NCI-H1930 (cell line): ENCODE measurements at places on chromosomes 2 and 18.
A peak's percentile ranks its signal among the peaks of the same experiment; 100 is the strongest.

DNA sequence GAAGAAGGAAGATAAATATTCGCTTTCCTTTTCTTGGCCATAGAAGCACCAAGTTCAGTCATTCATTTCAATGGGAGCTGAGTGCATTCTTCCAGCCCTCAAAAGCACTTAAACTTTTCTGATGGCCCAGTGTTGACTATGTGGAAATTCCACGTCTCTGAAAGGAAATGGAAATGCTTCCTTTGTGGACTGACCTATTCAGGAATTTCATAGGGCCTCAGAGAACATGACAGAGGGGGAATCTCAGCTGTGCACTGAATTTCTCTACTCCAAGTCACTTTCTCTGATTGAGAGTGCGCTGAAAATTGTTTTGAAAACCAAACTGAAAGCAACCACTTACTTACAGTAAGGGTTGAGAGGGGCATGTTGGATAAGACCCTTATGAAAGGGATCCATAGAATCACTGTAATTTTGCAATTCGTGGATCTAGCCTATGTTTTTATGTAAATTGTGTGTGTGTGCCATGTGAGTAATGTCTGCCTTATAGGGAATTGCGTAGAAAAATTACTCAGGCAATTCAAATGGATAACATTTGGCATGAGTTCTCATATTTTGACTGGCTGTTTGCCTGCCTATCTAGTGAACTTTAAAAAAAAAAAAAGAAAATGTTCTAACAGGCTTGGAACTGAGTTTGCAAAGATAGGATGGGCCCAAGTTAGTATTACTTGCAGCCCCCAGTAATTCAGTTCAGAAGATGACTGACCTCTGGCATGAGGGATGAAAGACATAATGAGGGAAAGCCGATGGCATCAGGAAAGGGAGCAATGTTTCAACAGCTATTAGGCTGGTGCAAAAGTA lies 437.0 kb downstream of the PTPRM start:
- no peak for DNase-seq

DNA sequence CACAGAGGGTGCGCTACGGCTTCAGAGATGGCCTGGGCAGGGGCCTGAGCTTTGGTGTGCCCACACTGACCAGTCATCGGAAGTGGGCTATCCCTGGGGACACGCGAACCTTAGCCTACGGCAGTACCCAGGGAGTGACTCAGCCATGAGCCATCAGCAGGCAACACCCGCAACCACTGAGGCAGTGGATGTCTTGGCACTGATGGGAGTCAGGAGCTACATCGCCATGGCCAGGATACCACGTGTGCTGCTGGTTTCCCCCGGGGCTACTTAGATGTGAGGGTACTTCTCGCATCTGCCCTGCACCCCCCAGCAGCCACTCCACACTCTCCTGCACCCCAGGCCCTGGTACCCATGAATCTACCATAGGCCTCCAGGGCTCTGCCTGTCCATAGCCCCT lies 12.8 kb upstream of the HPCAL1 start:
- DNase-seq = no peak

DNA sequence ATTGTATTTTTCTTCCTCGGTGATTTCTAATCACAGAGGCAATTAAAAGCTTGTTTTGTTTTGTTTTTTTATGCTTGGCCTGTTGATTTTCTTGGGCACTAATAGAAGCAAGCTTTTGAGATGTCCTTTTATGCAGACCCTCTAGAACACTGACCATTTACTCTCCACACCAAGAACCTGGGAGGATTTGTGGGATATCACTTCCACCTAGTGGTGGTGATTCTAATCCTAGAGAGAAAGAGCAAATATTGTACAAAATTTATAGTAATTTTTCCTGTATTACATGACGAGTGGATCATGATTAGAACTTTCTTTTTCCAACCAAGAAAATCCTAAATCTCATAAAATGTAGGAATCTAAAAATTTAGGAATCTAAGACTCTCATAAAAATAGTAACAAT lies 23.4 kb downstream of the NEMP2 start:
- DNase-seq = no peak

GRCh38 chr2:66748939-66749338 lies 314.0 kb downstream of the MEIS1 start:
- no peak for DNase-seq

DNA sequence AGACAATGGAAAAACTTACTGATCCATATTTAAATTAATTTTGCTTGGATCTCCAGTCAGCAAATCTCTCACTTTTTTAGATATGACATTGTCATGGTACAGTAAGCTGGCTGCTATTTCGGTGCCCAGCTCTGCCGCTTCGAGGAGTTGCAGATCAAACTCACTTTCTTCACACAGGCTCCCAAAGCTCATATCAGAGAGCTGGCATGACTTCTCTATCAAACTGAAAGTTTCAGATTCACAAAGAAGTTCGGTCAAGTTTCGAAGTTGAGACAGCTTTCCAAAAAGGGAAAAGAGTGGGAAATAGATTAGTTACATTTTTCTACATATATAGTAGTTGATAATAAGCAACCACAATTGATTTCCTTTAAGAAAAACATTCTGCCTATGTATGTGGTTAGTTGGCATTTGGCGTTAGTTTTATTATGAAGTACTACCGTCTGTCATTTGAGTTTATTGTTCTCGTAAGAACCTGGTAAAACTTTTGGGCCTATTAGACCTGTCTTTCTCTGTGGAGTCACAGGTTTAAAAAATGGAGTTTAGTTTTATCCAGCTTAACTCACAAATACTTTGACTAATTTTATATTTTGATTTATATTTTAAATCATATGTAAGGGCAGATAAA lies 118.8 kb downstream of the ABCA12 start:
- no peak for DNase-seq

DNA sequence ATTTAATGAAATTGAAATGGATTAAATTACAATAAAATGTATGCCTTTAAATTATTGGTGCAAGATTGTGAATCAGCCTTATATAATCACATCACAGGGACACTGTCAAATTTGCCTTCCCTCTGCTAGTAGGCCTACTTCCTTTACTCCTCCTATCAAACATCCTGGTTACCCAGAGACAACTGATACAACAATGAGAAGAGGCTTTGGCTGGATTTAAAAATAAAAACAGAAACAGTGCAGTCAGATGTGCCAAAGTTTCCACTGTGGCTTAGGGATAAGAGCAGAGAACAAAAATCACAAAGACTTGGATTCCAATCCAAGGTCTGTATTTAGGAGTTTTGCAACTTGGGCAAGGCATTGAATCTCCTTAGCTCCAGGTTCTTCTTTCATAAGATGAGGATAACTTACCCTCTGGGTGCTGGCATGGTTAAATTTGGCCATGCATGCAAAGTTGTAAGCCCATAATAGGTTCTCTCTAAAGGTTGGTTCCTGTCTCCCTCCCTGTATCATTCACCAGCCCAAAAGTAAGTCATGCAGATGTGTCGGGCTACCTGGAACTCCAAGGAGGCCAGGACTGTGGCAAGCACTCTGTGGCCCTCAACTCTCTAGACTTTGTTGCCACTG lies 99.3 kb upstream of the LRATD1 start:
- DNase-seq = no peak

DNA sequence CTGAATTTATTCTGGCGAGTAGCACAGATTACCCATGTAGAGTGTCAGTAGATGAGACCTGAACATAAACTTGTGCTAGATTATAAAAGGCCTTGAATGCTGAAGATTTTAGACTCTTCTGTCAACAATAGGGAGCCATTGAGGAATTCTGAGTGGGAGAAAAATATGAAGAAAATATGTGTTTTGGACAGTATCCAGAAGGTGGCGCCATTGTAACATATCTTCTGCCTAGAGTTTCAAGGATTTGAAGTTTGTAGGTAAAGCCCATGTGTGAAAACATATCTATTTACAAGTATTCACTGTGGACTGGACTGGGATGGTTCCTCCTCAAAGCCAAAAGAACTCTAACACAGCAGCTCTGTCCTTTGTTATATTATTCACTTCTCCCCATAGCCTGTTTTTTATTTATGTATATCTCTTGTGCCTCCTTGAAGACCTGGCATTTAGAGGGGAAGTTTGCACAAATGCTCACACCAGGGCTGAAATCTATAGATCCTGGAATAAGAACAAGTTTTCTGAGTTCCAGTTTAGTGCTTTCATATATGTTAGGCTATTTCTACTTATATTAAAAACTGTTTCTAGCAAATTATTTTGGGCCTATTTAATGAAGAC lies 124.9 kb downstream of the RDH14 start:
- peak; percentile 44 for DNase-seq

GRCh38 chr2:219453671-219454590 lies 19.3 kb downstream of the SPEG start:
- no peak for DNase-seq

- no peak for DNase-seq
Measured at GRCh38 chr2:37652199-37652640, 19.2 kb downstream of the CDC42EP3 start.

- DNase-seq = no peak
Measured at GRCh38 chr2:1665761-1666505, 78.4 kb downstream of the PXDN start.

GRCh38 chr2:190540048-190540447 lies 5.5 kb upstream of the NEMP2 start:
- no peak for DNase-seq

DNA sequence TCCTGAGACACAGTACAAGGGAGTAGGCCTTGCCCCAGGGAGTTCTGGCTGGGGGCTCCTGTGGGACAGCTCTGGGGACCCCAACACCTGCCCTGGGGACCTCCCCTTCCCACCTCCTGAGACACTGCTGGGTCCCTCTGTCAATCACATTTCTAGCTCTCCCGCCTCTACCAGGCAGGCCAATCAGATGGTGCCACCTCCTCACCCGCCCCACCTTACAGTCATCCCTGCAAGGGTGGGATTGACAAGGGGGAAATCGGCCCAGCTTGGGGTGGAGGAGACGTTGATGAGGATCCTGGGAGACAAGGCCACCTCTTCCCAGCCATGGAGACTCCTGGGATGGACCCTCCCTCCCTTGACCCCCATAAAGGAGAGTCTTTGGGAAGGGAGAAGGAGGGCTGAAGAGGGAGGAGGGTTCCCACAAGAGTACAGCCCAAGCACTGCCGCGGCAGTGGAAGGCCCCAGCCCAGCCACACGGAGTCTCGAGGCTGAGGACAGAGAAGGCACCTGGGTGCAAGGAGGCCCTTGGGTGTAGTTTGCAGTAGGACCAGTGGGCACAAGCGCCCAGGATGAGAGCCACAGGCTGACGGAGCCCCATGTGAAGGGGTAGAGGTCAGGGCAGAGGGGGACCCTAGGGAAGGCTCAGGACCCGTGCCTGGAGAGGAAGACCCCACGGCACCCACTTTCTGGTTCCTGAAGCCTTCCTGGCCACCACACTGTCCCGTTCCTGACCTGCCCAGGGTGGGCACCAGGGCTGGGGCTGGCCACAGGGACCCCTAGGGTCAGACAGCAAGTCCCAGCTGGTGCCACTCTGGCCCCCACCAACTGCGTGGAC lies 109.9 kb upstream of the OTOS start:
- DNase-seq = no peak

- peak; percentile 15 for DNase-seq
Measured at GRCh38 chr2:176553685-176554100, 284.5 kb downstream of the MTX2 start.

GRCh38 chr18:7000484-7001096 lies 117.0 kb downstream of the LAMA1 start:
- DNase-seq = no peak

GRCh38 chr2:157238296-157238695 lies 19.2 kb upstream of the GALNT5 start:
- no peak for DNase-seq

GRCh38 chr2:117745537-117745936 lies 69.0 kb upstream of the DDX18 start:
- DNase-seq = no peak

GRCh38 chr2:71635798-71636197 lies 182.4 kb downstream of the DYSF start:
- DNase-seq = no peak

GRCh38 chr18:58860747-58861231 lies 3.9 kb upstream of the ZNF532 start:
- DNase-seq = no peak

GRCh38 chr18:2997429-2997828 lies 15.5 kb downstream of the LPIN2 start:
- no peak for DNase-seq

- no peak for DNase-seq
Measured at GRCh38 chr2:189208254-189208653, 28.7 kb upstream of the COL5A2 start.

GRCh38 chr2:162435676-162436075 lies 91.7 kb downstream of the GCA start:
- DNase-seq = no peak

DNA sequence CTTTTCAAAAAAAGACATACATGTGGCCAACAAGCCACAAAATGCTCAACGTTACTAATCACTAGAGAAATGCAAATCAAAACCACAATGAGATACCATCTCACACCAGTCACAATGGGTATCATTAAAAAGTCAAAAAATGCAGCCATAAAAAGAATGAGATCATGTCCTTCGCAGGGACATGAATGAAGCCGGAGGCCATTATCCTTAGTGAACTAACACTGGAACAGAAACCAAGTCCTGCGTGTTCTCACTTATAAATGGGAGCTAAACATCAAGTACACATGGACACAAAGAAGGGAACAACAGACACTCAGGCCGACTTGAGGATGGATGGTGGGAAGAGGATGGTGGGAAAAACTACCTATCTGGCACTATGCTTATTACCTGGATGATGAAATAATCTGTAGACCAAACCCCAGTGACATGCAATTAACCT lies 17.8 kb upstream of the ATL2 start:
- DNase-seq = no peak

DNA sequence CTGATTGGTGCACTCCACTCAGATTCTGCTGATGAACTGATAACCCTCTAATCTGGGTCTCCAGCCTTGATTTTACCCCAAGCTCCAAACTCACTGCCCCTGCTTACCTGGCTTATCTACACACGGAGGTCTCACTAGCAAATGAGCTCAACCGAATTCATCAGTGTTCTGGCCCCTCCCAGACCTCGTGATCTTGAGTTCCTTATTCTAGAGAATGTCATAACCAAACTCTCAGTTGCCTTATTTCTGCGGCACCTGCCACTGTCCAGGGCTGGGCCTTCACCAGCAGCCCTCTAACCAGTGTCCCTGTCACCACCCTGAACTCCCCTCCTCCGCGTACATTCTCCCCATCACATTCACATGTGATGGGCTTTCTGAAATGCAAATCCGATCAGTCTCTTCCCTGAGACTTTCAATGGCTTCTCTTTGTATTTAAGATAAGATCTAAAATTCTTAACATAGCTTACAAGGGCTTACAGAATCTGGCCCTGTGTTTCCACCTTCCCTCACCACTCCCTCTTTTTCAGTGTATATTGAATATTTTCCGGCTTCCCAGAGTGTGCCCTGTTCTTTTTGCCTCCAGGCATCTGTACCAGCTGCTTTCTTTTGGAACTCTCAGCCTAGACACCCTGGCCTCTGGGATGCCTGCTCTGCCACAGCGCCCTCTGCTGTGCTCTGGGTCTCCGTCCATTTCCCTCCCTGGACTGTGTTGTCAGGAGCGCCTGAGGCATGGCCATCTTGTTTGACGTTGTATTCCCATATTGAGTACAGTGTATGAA lies 31.1 kb downstream of the NAB1 start:
- no peak for DNase-seq

DNA sequence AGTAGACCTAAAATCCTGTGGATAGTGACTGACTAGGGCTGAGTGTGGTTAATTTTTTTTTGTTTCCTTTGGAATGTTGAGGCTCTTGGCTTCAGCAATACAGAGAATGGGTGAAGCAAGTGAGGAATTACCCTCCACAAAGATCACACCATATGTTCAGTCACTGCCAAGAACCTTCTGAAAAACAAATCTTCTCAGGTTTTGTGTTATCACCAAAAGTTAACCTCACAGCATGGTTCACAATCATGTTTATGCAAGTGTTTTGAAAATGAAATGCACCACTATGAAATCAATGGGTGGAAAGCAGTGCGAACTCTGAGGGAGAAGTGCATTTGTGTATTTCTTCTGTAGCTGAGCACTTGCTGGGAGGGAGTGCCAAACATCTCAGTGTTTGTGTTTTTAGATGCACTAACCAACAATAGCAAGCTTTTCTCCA lies 44.4 kb downstream of the SPATS2L start:
- no peak for DNase-seq
